SK-N-MC (cell line): ENCODE measurements at places on chromosomes 3 and 15.

GRCh38 chr3:128006061-128007032 lies 45.9 kb upstream of the SEC61A1 start:
- no peak for DNase-seq

DNA sequence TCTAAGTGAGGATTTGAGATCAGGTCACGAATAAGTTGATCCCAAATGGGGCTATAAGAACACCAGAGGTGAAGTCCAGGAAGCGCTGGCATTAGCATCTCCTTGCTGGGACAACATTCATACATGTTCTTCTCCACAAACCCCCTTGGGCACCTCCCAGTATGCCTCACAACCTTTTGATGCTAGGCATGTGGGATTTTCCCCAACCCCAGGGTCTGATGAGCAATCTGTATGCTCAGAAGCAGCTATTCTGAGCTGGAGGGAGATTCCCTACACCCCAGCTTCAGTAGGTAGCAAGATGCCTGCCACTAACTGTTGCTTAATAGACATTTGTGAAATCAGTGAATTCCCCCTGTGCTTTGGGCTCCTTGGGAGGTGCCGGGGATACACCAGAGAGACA lies 32.2 kb downstream of the SLC6A11 start:
- no peak for DNase-seq

DNA sequence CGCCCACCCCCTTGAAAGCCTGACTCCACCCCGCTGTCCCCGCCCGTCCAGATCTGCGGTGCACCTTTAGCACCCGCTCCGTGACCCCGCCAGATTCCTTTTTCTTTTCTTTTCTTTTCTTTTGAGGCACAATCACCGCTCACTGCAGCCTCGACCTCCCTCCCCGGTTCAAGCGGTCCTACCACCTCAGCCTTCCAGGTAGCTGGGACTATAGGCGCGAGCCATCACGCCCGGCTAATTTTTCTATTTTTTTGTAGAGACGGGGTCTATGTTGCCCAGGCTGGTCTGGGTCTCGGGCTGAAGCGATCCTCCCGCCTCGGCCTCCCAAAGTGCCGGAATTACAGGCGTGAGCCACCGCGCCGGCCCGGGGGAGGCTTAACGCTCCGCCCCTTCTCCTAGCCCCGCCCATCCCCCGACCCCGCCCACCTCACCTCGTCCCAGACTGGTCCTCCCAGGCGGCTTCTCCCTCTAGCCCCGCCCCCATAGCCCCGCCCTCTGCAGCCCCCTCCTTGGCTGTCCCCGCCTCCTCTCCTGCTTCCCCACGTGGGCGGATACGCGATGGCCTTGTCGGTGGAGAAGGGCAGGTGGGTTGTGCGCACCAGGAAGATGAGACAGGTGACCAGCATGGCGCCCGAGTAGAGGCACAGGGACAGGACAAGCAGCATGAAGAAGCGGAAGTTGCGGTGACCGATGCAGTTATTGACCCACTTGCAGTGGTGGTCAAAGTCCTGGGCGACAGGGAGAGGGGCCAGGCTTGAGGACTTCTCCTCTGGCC lies 3.2 kb downstream of the ZDHHC19 start:
- no peak for DNase-seq

- DNase-seq, result no peak
Observed at GRCh38 chr3:125151442-125151817, 61.1 kb downstream of the SLC12A8 start.

- no peak for DNase-seq
Observed at GRCh38 chr3:100941451-100941850, 51.8 kb downstream of the ABI3BP start.

DNA sequence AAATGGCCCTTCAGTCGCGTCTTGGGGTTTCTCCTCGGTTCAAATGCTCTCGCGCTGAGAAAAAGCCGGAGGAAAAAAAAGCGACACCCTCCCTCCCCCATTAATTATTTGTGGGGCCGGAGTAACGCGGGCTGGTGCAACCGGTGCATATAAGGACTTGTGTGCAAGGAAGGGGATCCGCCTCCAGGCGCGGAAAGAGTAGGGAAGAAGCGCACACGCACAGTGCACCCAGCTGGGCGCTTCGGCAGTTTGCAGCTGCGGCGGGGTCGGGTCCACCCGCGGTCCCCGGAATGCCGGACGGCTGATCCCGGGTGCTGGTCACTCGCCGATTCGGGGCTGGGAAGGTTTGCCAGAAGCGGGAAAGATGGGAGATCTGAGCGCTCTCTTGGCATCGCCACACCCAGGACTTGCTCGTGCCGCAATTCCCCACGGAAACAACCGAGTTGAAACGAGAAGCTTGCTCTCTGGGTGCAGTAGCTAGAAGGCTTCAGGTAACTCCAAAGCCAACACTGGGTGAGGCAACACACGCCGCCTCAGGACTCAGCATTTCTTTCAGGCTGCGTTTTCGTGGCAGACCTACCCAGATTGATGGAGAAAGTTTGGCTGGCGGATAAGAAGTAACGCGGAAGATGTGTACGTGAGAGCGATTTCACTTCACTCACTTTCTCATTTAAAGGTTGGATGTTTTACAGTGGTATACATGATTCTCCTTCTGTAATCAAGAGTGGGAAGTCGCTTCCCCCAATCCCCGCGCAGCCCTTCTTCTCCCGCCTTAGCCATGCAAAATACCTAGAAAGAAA lies 720 bp upstream of the TNIK start:
- DNase-seq, result no peak

DNA sequence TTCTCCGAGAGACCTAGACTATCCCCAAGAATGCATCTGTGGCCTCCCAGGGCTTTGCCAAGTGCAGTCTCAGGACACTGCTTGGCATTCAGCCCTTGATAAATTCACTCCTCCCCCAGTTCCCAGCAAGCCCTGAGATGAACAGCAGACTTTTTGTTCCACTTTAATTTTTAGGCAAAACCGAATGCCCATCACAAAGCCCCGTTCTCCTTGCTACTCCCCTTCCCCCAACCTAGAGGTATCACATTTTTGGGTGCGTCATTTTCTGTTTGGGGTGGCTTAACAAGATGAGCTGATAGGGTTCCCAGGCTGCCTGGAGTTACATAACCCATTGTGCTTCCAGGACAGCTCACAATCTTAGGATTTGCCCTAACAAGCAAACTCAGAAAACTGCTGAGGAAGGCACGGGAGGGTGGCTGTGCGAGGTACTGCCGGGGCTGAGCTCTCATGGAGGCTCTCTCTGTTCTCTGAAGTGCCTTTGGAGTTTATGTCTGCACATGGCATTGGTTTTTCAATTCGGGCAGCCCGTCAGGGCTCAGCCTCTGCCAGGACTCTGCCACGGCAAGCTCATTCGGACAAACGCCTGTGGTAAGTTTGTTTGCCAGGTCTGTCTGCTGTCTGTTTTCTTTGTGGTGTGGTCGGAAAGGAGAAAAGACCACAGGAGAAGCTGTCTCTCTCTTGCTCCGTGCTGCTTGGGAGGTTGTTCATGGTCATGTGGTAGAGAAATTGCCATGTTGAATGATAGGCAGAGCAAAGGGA lies at the start of gene TRAK1:
Gene TRAK1 (plus strand): TSS at position 385 of the 759 bp plus-strand sequence. CDS start 113 bp downstream, at position 498.
- DNase-seq, result no peak

DNA sequence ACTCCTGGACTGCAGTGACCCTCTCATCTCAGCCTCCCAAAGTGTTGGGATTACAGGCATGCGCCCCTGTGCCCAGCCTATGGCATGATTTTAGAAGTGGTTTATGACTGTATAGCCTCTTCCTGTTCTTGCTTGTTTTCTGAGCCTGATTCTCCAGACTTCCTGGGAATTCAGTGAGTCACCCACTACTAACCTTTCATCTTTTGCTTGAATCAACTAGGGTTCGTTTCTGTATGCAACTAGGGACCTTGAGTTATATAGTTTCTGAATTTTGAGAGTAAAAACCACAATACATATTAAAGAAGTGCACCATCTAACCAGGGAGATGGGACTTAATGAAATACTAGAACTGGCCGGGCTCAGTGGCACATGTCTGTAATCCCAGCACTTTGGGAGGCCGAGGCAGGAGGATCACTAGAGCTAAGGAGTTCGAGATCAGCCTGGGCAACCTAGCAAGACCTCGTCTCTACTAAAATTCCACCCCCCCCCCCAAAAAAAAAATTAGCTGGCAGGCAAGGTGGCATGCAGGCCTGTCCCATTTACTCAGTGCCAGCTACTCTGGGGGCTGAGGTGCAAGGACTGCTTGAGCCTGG lies 76.0 kb downstream of the ZNF609 start:
- DNase-seq, result no peak

- no peak for DNase-seq
Observed at GRCh38 chr3:46725621-46726314, 8.1 kb upstream of the PRSS50 start.

GRCh38 chr3:152615681-152616080 lies 219.2 kb upstream of the P2RY1 start:
- DNase-seq, result no peak

- no peak for DNase-seq
Observed at GRCh38 chr3:32349184-32349583, 42.5 kb upstream of the CMTM7 start.

DNA sequence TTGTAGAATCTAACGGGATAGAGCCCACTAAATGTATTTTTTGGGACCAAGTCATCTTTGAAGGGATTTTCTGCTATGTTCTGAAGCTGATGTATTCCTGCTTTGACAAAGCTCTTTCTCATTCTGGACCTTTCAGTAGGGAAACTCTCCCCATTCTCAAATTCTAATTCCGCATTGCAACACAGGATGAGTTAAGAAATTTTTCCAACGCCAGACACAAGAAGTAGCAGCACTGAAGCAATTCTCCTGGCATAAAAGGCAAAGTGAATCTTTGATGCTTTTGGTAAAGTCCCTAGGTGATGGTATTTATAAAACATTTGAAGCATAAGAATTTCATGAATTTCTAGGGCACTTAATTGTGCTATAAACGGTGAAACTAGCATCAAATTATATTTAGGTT lies 76.8 kb downstream of the ZPLD1 start:
- DNase-seq, result no peak

- DNase-seq, result no peak
Observed at GRCh38 chr3:100005665-100006393, 108.5 kb downstream of the FILIP1L start.

- no peak for DNase-seq
Observed at GRCh38 chr3:34212656-34213055, 414.2 kb downstream of the PDCD6IP start.

- no peak for DNase-seq
Observed at GRCh38 chr15:70585707-70586034, 177.7 kb downstream of the UACA start.

DNA sequence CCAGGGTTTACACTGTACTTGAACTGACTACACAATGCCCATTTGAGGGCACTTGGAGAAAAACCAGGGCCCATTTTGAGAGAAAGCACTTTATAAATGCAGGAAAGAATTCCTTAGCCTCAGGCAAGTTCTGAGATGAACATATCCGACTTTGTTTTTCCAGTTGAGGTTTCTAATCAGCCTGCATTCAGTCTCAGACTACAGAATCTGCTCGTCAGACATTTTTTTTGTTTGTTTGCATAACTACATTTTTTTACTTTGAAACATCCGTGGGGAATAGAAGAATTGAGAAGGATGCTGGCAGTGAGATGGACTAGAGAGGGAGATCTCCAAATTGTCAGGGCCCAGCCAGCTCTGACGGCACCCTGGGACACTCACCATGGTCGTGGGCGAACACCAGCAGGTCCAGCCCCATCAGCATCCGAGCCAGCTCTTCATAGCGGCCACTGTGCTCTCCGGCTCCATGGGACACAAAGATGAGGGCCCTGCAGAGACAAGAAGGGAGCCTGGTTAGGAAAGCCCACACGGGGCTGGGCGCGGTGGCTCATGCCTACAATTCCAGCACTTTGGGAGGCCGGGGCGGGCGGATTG lies 40.8 kb downstream of the MGLL start:
- DNase-seq, result no peak

DNA sequence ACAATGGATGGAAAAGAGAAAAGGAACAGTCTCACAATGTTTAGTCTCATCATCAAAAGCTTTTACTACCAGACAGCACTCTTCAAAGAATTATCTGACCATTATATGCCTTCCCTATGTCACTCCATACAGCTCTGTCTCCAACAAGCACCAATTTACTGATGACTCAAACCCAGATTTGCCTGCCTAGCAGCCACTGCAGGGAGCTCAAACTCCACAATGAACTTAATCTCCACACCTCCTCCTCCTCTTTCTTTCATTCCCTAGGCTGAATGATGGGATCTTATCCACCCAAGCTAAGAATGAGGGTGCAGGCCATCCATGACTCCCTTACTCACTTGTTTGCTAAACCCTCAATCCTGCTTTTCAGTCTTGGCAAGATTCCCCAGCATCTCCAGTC lies 45.5 kb downstream of the NBEAL2 start:
- no peak for DNase-seq

DNA sequence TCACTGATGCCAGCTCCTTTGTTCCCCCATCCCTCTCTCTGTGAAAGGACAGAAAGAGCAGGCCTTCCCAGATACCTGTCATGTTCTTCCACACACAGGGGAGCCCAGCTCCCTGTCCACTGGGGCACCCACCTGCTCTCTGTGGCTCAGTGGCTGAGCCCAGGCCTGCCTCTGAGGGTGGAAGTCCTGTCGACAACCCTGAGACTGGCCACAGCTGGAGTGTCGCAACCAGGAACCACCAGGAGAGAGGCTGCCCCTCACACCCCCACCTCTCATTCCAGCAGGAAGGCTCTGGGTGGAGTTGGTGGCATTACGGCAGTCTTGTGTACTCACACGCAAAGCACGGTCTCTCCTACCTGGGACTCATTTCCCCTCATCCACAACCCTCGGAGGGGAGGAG lies 66.3 kb downstream of the MEGF11 start:
- DNase-seq, result no peak

- DNase-seq, result no peak
Observed at GRCh38 chr15:31586841-31587240, 260.2 kb downstream of the KLF13 start.

- DNase-seq, result no peak
Observed at GRCh38 chr15:34360298-34360697, 6.7 kb downstream of the LPCAT4 start.

GRCh38 chr3:65582012-65582717 lies 456.6 kb downstream of the MAGI1 start:
- DNase-seq, result no peak

DNA sequence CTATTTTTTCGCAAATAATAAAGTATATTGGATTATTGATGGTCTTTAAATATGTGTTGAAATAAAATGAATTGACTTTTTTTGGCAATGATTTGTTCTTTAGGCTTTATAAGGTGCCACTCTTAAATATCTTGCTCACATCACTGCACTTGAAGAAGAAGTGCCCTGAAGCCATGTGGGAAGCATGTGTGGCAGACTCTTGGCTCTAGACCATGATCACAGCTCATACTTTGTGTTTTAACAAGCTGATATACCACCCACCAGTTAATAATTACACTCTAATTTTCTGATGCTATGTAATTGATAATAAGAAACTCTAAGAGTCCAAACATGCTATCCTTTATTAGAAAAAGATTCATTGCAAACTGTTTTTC lies 52.1 kb upstream of the TGFBR2 start:
- DNase-seq, result no peak

DNA sequence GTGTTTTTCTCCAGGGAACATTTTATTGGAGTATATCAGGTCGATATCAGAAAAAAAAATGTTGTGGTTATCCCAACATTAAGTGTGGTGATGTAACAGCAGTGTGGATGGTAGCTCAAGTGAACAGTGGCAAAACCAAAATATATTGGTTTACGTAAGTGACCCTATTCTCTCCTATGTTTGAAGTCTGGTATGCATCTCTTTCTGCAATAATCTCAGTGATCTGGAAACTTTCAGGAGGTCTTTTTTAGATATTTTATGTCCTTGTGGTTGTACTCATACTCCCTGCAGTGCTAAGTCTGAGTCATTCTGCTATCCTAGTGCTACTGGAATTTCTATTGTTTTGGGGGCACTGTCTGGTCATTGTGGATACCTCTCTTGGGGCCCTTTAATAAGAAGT lies 137.9 kb downstream of the SNRPN start:
- DNase-seq, result no peak
